ENCODE measurements at places on chromosomes 2 and 18. TPM values are rescaled to one million over a fixed set of nuclear protein-coding genes. Genes with fewer than 3 reads are reported as not detected.
A peak's percentile ranks its signal among the peaks of the same experiment; 100 is the strongest.

- DNase-seq: no peak
Observed at GRCh38 chr2:190478572-190479195, 55.8 kb downstream of the NEMP2 start.

DNA sequence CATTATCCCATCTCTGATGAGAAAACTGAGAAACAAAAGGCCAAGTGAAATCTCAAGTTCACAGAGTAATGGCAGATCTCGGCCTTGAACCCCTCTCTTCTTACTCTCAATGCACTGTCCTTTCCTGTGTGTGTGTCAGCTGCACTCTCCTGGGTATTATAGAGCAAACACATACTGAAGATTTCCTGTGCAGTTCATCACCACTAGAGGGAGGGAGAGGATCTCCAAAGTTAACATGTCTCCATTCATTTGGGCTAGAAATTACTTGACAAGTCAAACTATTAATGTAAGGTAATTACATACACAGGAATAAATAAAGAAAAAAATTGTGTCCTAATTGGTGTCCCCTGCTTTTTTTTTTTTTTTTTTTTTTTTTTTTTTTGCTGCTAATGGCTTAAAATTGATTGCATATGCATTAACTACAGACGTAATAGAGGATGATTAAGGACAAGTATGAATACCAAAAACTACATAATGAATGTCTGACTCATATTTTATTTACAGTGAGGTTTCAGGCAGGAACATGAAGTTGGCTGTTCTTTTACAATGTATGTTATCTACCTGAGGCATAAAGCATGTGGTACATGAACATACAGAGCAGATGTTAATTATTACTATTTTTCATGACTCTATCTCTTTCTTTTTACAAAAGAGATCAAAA is 269.2 kb downstream of the NYAP2 start:
- DNase-seq: peak; percentile 65

DNA sequence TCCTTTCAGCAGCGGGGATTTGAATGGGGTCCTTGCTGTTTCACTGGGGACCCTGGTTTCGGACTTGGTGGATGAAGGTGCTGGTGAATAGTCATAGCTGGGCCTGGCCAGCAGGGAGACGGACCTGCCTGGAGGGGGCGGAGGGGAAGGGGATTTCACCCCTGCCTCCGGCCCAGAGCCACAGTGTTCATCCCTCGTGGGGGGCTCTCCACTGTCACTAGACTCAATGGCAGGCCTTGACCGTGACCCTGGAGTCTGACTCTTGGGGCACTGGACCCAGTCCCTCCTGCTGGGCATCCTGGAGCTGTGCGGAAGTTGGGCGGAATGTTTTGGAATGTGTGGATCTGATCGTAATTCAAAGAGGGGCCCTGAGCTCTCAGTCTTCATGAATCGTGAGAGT is 113.9 kb upstream of the LYPD1 start:
- DNase-seq: no peak

DNA sequence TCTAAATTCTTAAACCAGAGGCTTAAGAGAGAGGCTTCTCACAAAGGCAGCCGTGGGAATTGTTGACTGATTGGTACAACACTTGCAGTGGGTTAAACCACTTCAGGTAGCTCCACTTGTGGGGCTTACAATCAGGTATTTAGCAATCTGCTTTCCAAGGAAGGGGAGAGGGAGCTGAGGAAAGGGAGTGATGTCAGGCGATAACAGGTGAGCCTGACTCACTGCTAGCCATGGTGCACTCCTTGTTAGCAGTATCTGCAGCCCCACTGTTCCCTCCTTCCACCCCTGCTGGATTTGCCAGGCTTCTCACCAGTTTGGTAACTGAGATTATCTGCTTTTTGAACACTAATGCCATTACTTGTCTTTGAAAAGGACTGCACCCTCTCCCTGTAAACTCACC is 1056.7 kb upstream of the FANCL start:
- DNase-seq: no peak

- DNase-seq: no peak
Observed at GRCh38 chr2:134838143-134838620, at the start of gene ACMSD. ACMSD (plus strand) TSS chr2:134838616; CDS start chr2:134838683, 67 bp downstream.

GRCh38 chr2:177334940-177335543 is 57.5 kb upstream of the AGPS start:
- DNase-seq: peak; percentile 72

- no peak for DNase-seq
Observed at GRCh38 chr2:98479959-98480524, 35.4 kb downstream of the INPP4A start.

DNA sequence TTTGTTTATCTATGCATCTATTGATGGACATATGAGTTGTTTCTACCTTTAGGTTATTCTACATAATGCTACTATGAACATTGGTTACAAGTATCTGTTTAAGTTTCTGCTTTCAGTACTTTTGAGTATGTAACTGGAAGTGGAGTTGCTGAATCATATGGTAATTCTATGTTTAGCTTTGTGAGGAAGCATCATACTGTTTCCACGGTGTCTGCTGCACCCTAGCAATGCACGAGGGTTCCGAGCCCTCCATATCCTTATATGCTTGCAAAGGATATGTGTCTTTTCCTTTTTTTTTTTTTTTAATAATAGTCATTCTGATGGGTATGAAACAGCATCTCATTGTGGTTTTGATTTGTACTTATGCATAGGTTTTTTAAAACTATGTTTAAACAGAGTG is 83.7 kb downstream of the FMNL2 start:
- no peak for DNase-seq

- DNase-seq: no peak
Observed at GRCh38 chr2:24287171-24287570, 73.2 kb downstream of the ITSN2 start.

DNA sequence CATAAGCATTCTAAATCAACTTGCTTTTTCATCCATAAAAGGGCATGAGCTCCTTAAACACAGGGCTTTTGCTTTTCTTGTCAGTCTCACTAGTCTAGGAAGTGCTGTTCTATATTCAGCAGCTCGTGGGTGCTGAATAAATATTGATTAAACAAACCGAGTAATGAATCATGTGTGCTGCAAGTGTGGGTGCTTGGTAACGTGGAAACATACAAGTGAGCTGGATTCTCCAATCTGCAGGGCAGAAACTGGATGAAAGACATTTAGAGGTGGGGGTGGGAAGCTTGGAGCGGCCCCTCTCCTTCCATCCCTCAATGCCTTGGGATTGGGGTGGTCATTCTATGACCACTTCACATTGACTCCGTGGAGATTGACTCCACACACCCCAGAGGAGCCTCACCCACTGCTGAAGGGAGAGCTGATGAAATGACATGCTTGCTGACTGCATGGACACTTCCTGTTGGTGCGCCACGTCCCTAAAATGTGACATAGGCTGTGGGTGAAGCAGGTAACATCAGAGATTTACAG is 114.6 kb downstream of the DOCK10 start:
- DNase-seq: no peak

DNA sequence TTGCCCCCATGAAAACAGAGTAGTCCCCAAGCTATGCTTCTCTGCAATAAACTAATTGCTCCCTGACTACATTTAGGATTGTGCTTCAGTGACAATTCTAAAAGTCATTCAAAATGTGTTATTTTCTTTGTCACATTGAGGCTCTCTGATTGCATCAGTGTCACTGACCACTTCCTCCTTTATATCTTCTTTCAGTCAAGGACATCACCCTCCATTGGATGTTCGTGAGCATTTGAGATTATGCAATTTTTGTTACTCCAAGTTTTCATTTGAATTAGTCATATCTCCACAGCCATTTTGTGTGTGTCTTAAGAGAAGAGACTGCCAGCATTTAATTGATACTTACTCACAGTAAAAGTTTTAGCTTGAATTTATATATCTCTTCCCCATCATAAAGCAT is 780.8 kb upstream of the GCFC2 start:
- DNase-seq: no peak

DNA sequence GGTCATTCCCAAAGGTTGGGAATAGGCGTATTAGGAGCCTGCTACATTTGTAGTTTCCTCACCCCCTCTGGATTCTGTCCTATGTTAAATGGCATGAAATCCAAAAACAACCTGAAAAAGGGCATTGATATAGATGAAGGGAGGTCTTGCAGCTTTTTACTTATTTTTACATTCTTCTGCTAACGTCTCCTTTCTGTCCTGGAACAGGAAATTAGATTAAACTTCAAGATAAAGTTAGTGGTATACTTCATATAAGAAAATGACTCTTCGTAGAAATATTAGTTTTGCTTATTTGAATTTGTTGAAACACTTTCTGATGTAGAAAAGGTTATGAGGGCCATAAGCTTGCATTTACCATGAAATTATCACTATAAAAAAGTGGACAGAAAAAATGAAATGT is 694.5 kb downstream of the ADCYAP1 start:
- DNase-seq: no peak

- DNase-seq: no peak
Observed at GRCh38 chr18:65124633-65125032, 626.2 kb upstream of the CDH7 start.

GRCh38 chr2:29811378-29811777 is 110.0 kb downstream of the ALK start:
- no peak for DNase-seq

UPP2 gene
- total RNA-seq: not detected

CYP27C1 gene
- not detected for total RNA-seq

FER1L5 gene
- 0.02 TPM for total RNA-seq

MTX2 gene
- 96.1 TPM for total RNA-seq

FEV gene
- total RNA-seq: not detected

TBR1 gene
- total RNA-seq: not detected

Data from HepG2 (cell line).